ENCODE measurements at places on chromosomes 11 and 22.

GRCh38 chr22:23276656-23277582 lies 96.6 kb downstream of the BCR start:
- no peak overlapping the region for H3K4me3 ChIP-seq
- H3K36me3 ChIP-seq, result peaks cover 20% of the 10 kb centered on the region

DNA sequence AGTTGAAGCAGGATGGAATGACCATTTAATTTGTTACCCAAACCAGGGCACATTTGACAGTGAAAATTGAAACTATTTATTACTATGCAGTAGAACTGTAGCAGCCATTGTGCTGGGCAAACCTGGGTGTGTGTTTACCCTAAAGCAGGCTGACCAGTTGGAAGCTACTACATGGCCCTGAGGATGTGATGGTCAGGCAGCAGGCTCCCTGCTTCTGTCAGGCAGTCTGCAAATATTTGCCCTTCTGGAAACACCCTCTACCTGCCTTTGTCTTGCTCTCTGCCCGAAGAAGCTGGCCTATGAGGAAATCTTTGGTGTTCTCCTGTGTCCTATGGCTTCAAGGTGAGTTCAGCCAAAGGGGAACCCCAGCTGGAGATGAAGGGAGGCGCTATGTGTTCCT lies 600.1 kb upstream of the KIRREL3 start:
- H3K4me3 ChIP-seq, result no peak overlapping the region
- no peaks in the 10 kb centered on the region for H3K4me1 ChIP-seq
- no peak overlapping the region for H3K27ac ChIP-seq
- H3K27me3 ChIP-seq, result peaks cover 2% of the 10 kb centered on the region

DNA sequence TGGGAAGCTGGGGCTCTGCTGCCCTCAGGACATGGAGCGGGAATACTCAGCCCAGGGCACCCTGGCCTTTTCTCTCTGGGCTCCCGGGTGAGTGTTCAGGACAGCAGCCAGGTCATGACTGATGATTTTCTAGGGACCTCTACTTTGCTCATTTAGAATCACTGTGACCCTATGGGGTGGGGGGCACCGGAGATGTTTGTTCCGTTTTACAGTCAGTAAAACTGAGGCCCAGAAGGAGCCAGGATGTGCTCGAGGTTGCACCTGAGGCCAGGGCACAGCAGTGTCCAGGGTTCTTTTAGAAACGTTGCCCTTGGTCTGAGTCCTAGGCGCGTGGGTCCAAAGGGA lies 48.1 kb downstream of the SMIM38 start:
- H3K36me3 ChIP-seq, result peaks cover under 1% of the 10 kb centered on the region
- H3K27ac ChIP-seq, result no peak overlapping the region
- H3K27me3 ChIP-seq, result peaks cover 6% of the 10 kb centered on the region
- peaks cover 4% of the 10 kb centered on the region for H3K4me1 ChIP-seq
- DNase-seq, result no peak

DNA sequence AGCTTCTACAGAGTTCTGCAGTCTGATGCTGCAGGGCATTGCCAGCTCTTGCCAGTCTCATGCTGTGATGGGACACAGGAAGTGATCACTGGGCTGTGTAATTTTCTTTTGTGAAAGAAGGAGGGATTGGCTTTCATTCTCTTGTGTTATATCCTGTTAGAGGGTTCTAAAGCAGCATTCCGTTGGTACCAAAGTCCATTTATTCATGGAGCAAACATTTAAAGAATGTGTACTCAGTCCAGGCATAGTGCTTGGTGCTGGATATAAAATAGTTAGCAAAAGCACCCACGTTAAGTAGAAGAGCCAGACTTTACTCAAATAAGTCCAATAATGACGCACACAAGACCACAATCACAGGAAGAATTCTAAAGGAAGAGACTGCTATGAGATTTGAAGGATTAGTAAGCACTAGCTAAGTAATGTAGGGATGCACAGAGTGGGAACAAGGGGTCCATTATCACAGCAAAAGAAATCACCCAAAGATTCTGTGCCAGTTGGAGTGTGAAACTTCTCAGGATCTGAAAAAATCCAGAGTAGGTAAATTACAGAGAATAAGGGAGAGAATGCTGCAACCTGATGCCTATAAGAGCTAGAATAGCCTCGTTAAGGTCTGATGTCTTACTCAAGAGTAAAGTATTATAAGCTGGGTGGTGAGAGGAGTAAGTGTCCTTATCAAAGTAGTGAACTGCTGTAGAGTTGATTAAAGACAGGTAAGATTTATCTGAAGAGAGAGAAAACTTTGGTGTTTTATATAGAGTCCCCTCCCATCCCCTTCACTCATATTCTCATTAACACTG lies 728.3 kb downstream of the METTL15 start:
- no peak overlapping the region for H3K27ac ChIP-seq
- H3K36me3 ChIP-seq, result no peaks in the 10 kb centered on the region
- H3K4me1 ChIP-seq, result peaks cover 19% of the 10 kb centered on the region

DNA sequence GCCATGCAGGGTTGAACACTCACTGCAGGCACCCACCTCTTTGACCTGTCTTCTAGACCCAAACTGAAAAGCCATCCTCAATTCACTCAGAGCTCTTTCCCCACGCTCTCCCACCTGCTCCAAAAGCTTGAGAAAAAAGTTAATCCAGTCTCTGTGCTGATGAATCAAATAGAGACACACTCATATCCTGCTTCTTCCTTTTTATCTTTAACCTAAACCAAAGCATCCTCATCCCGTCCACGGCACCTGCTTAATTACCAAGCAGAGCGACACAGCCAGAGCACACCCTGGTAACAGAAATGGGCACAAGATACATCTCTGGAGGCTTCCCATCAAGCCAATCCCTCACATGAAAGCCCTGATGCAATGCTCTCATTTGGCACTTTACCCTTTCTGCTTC lies 102.6 kb downstream of the PLEKHA7 start:
- peaks cover 4% of the 10 kb centered on the region for H3K27me3 ChIP-seq
- no peaks in the 10 kb centered on the region for H3K36me3 ChIP-seq
- peaks cover 7% of the 10 kb centered on the region for H3K4me1 ChIP-seq
- no peak overlapping the region for H3K27ac ChIP-seq

DNA sequence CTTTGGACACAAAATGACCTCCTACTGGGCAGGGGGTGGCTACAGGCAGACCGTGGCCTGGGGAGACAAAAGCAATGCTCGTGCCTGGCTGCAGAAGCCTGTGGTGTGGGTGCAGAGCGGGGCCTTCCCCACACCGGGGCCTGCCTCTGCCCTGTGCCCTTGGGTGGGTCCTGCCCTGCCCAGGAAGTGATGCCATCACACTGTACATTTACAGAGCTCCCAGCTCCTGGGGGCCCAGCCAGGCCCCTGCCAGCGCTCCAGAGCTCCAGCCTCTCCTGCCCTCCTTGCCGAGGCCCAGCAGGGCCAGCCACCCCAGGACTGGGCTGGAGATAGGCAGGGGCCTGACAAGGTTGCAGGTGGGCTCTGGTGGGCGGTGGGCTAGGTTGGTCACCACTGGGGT lies 40.1 kb downstream of the MUC5B start:
- H3K27ac ChIP-seq, result no peak overlapping the region
- H3K27me3 ChIP-seq, result peaks cover 11% of the 10 kb centered on the region
- H3K4me3 ChIP-seq, result no peak overlapping the region
- no peak for DNase-seq
- peaks cover 5% of the 10 kb centered on the region for H3K36me3 ChIP-seq
